ENCODE measurements at places on chromosomes 1 and 21. TPM values are rescaled to one million over a fixed set of nuclear protein-coding genes. Genes with fewer than 3 reads are reported as not detected.

DNA sequence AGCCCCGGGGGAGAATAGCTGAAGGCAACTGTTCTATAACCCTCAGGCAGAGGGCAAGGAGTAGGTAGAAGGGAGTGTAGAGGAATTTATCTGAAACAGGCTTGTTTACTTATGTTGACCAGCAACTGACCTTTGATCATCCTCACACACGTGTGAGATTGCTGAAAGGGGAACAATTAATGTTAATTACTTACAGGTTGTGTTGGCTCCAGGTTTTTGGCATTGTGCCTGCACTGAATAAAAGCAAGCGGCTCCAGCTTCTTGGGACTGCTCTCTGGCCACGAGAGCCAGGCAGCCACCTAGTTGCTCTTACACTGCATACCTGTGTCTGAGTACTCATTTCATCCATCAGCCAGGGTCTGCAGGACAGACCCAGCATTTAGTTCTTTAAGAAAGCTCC lies 41.3 kb upstream of the ARHGEF10L start:
- H3K4me3 ChIP-seq = no peak overlapping the region
- no peak for DNase-seq
- H3K4me1 ChIP-seq = peaks cover 10% of the 10 kb centered on the region
- H3K36me3 ChIP-seq = no peaks in the 10 kb centered on the region
- H3K27me3 ChIP-seq = no peaks in the 10 kb centered on the region
- no peak overlapping the region for H3K27ac ChIP-seq

GRCh38 chr1:219517031-219517430 lies 95.9 kb downstream of the ZC3H11B start:
- no peaks in the 10 kb centered on the region for H3K4me1 ChIP-seq
- no peak overlapping the region for H3K4me3 ChIP-seq
- no peak for DNase-seq
- H3K27me3 ChIP-seq = no peaks in the 10 kb centered on the region
- H3K36me3 ChIP-seq = no peaks in the 10 kb centered on the region

GRCh38 chr1:22654692-22655091 lies 1.7 kb downstream of the C1QB start:
- H3K36me3 ChIP-seq = no peaks in the 10 kb centered on the region
- H3K27me3 ChIP-seq = no peaks in the 10 kb centered on the region
- no peak overlapping the region for H3K4me3 ChIP-seq
- no peak for DNase-seq
- no peaks in the 10 kb centered on the region for H3K4me1 ChIP-seq

GRCh38 chr1:48878191-48878940 lies 101.7 kb upstream of the BEND5 start:
- H3K27me3 ChIP-seq = no peaks in the 10 kb centered on the region
- DNase-seq = no peak
- no peaks in the 10 kb centered on the region for H3K4me1 ChIP-seq
- H3K27ac ChIP-seq = no peak overlapping the region
- no peak overlapping the region for H3K4me3 ChIP-seq

GRCh38 chr1:23354245-23354644 lies 10.2 kb upstream of the HNRNPR start:
- H3K27me3 ChIP-seq = no peaks in the 10 kb centered on the region
- no peaks in the 10 kb centered on the region for H3K4me1 ChIP-seq
- H3K27ac ChIP-seq = no peak overlapping the region
- DNase-seq = no peak
- H3K4me3 ChIP-seq = no peak overlapping the region
- H3K36me3 ChIP-seq = no peaks in the 10 kb centered on the region

- no peak for DNase-seq
- peaks cover 39% of the 10 kb centered on the region for H3K4me1 ChIP-seq
- no peaks in the 10 kb centered on the region for H3K36me3 ChIP-seq
- H3K27me3 ChIP-seq = no peaks in the 10 kb centered on the region
- peak overlapping the region; percentile 55 for H3K27ac ChIP-seq
- no peak overlapping the region for H3K4me3 ChIP-seq
Observed at GRCh38 chr21:45572783-45573451, 30.7 kb upstream of the SLC19A1 start.

DNA sequence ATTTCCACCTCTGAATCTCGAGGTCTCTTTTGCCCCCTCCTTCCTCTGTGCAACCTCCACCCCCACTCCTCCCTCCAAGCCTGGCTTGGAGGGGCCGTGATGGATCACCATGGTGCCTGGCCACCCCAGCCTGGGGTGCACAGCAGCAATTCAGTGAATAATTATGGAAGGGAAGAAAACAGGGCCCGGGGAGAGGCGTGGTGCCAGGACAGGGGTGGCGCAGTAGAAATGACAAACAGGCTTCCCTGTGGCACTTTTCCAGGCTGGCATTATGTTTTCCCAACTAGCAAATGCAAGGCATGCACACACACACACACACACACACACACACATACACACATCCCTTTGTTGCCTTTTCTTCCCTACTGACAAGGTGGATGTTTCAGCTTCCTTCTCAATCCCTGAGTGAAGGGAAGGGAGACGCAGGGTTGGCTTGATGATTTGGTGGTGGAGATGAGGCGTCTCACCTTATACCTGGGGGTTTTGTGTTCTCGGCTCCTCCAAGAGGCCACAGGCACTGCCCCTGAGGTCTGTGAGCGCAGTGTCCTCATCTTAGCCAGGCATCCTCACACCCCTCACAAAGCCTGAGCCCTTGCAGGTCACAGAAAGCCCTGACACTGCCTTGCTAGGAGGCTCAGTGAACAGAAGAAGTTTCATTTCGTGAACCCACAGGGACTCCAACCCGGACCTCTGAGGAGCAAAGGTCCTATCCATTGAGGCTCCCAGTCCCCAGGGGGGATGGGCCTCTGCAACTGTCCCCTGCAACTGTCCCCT lies 215.8 kb downstream of the MATN1 start:
- H3K27ac ChIP-seq = no peak overlapping the region
- DNase-seq = no peak
- H3K36me3 ChIP-seq = no peaks in the 10 kb centered on the region

DNA sequence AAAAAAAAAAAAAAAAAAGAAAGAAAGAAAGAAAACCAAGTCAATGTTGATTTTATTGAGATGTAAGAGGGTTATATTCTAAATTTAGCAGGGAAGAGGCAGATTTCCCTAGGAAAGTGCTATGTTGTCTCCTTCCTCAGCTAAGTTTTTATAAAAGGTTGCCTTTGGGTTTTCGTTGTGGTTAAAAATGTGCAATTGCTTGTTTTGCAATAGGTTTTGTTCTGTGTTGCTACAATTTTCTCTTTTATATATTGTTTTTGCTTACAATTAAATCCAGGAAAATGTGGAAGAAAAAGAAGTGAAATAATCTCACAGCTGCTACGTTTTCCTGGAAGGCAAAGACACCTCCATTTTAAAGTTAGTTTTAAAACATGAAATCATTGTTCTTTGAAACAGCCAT lies 136.7 kb upstream of the C1orf105 start:
- no peak for DNase-seq
- no peaks in the 10 kb centered on the region for H3K36me3 ChIP-seq
- no peaks in the 10 kb centered on the region for H3K4me1 ChIP-seq
- H3K27ac ChIP-seq = no peak overlapping the region
- no peaks in the 10 kb centered on the region for H3K27me3 ChIP-seq

DNA sequence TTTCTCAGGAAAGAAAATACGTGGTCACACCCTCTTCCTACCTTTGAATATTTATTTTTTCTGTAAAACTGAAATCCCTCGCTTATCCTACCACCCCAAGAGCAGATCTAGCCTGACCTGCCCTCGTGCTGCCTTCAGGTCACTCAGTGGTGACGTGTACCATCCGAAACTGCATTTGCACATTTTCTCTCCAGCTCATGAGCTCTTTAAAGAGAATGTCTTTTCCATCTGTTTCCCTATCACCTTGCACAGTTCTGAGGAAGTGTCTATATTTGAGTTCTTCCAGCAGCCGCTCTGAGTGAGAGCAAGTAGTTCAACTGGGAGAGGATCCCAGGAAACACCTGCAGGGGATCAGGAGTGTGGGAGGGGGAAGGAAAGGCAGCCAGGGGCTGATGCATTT lies 91.7 kb downstream of the OMA1 start:
- H3K27me3 ChIP-seq = no peaks in the 10 kb centered on the region
- no peaks in the 10 kb centered on the region for H3K4me1 ChIP-seq
- no peak overlapping the region for H3K4me3 ChIP-seq
- DNase-seq = no peak
- H3K36me3 ChIP-seq = no peaks in the 10 kb centered on the region
- no peak overlapping the region for H3K27ac ChIP-seq

DNA sequence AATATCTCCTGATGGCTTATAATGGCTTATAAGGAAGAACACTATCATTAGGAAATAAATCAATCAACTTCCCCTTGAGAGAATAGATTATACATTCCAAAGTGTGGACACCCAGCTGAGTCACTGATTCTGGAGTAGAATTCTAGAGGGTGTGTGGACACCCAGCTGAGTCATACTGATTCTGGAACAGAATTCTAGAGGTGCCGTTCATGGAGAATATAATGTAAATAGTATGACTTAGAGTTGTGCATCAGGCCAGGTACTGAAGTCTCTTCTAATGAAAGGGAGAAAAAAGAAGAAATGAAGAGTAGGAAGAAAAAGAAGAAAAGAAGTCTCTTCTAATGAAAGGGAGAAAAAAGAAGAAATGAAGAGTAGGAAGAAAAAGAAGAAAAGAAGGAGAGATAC lies 2.4 kb upstream of the USP33 start:
- no peak overlapping the region for H3K4me3 ChIP-seq
- H3K4me1 ChIP-seq = peaks cover 5% of the 10 kb centered on the region
- no peaks in the 10 kb centered on the region for H3K27me3 ChIP-seq
- DNase-seq = no peak
- H3K27ac ChIP-seq = no peak overlapping the region

GRCh38 chr21:28904961-28905435 lies 87.7 kb downstream of the LTN1 start:
- no peak overlapping the region for H3K4me3 ChIP-seq
- no peak for DNase-seq
- no peak overlapping the region for H3K27ac ChIP-seq
- no peaks in the 10 kb centered on the region for H3K27me3 ChIP-seq
- no peaks in the 10 kb centered on the region for H3K36me3 ChIP-seq

- H3K27ac ChIP-seq = no peak overlapping the region
- H3K36me3 ChIP-seq = no peaks in the 10 kb centered on the region
- no peaks in the 10 kb centered on the region for H3K4me1 ChIP-seq
- H3K27me3 ChIP-seq = no peaks in the 10 kb centered on the region
- no peak overlapping the region for H3K4me3 ChIP-seq
Observed at GRCh38 chr1:51310871-51311613, 19.3 kb downstream of the TTC39A start.

GRCh38 chr1:6827079-6827478 lies 41.8 kb downstream of the CAMTA1 start:
- H3K36me3 ChIP-seq = no peaks in the 10 kb centered on the region
- H3K4me1 ChIP-seq = peaks cover 44% of the 10 kb centered on the region
- DNase-seq = no peak
- H3K4me3 ChIP-seq = no peak overlapping the region
- no peaks in the 10 kb centered on the region for H3K27me3 ChIP-seq

- DNase-seq = no peak
- no peak overlapping the region for H3K27ac ChIP-seq
- H3K27me3 ChIP-seq = no peaks in the 10 kb centered on the region
- no peaks in the 10 kb centered on the region for H3K36me3 ChIP-seq
Observed at GRCh38 chr1:63537940-63538339, 14.6 kb downstream of the EFCAB7 start.

- no peaks in the 10 kb centered on the region for H3K27me3 ChIP-seq
- no peaks in the 10 kb centered on the region for H3K36me3 ChIP-seq
- no peak for DNase-seq
- H3K27ac ChIP-seq = no peak overlapping the region
Observed at GRCh38 chr1:156877433-156878170, 15.9 kb upstream of the PEAR1 start.

- no peak overlapping the region for H3K4me3 ChIP-seq
- peaks cover 21% of the 10 kb centered on the region for H3K4me1 ChIP-seq
- H3K27me3 ChIP-seq = no peaks in the 10 kb centered on the region
- H3K27ac ChIP-seq = peak overlapping the region; percentile 27
Observed at GRCh38 chr1:183349201-183349711, 68.9 kb downstream of the NMNAT2 start.

- no peak overlapping the region for H3K27ac ChIP-seq
- H3K4me1 ChIP-seq = no peaks in the 10 kb centered on the region
- DNase-seq = no peak
Observed at GRCh38 chr1:37147392-37147831, 113.1 kb upstream of the GRIK3 start.

GRCh38 chr1:11473491-11474034 lies 5.4 kb upstream of the DISP3 start:
- no peak overlapping the region for H3K27ac ChIP-seq
- H3K4me3 ChIP-seq = no peak overlapping the region
- H3K27me3 ChIP-seq = no peaks in the 10 kb centered on the region
- no peaks in the 10 kb centered on the region for H3K4me1 ChIP-seq
- H3K36me3 ChIP-seq = no peaks in the 10 kb centered on the region
- peak; percentile 11 for DNase-seq

- H3K4me3 ChIP-seq = no peak overlapping the region
- H3K36me3 ChIP-seq = no peaks in the 10 kb centered on the region
- no peaks in the 10 kb centered on the region for H3K27me3 ChIP-seq
Observed at GRCh38 chr1:66712839-66713238, 39.4 kb upstream of the DYNLT5 start.

- no peaks in the 10 kb centered on the region for H3K36me3 ChIP-seq
- no peaks in the 10 kb centered on the region for H3K4me1 ChIP-seq
- no peak overlapping the region for H3K27ac ChIP-seq
- H3K27me3 ChIP-seq = no peaks in the 10 kb centered on the region
- no peak overlapping the region for H3K4me3 ChIP-seq
- no peak for DNase-seq
Observed at GRCh38 chr1:65955071-65955470, 162.4 kb downstream of the PDE4B start.

GRCh38 chr1:204169858-204170257 lies 3.7 kb upstream of the REN start:
- no peaks in the 10 kb centered on the region for H3K4me1 ChIP-seq
- H3K4me3 ChIP-seq = no peak overlapping the region
- no peak for DNase-seq
- H3K27me3 ChIP-seq = no peaks in the 10 kb centered on the region
- H3K27ac ChIP-seq = no peak overlapping the region
- H3K36me3 ChIP-seq = no peaks in the 10 kb centered on the region

DNA sequence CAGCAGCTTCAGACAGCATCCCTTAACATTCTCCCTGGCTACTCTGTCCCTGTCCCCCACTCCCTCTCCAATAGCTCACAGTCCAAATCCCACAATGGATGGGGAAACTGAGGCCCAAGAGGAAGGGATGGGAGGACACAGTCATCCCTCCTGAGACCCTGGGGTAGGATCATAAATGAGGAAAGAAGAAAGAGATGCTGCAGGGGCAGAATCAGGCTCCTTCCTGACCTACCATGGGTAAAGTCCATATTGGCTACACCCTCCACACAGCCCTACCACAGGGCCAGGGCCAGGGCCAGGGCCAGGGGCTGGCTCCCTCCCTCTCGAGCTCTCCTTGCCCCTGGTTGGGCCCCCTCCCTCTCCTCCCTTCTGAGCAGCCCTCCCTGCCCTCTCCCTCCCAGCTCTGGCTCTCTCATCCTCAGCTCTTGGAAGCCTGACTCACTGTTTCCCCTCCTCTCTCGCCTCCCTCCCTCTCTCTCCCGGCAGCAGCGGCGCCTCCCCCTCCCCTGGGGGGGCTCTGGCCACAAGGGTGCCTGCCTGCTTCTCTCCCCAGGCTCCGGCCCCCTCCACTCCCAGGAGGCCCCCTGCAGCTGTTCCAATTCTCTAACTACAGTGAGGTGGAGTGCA lies 4.9 kb downstream of the AHDC1 start:
- DNase-seq = peak; percentile 74
- H3K27me3 ChIP-seq = no peaks in the 10 kb centered on the region
- peak overlapping the region; percentile 97 for H3K27ac ChIP-seq
- peaks cover 82% of the 10 kb centered on the region for H3K4me1 ChIP-seq
- no peaks in the 10 kb centered on the region for H3K36me3 ChIP-seq

Gene IL6R
- total RNA-seq = 8.3 TPM

Gene CYYR1
- total RNA-seq = 10.0 TPM

Gene CYP4Z1
- 1.2 TPM for total RNA-seq

Gene TRPM2
- 0.78 TPM for total RNA-seq

Gene WNT4
- total RNA-seq = 0.40 TPM

Gene LEMD1
- 5.2 TPM for total RNA-seq

Gene F5
- 0.79 TPM for total RNA-seq

Gene CELSR2
- 23.5 TPM for total RNA-seq

Gene CHIA
- not detected for total RNA-seq

Measured in thyroid gland (tissue), 4 donors.